ENCODE measurements at places on chromosomes 12 and 14.

DNA sequence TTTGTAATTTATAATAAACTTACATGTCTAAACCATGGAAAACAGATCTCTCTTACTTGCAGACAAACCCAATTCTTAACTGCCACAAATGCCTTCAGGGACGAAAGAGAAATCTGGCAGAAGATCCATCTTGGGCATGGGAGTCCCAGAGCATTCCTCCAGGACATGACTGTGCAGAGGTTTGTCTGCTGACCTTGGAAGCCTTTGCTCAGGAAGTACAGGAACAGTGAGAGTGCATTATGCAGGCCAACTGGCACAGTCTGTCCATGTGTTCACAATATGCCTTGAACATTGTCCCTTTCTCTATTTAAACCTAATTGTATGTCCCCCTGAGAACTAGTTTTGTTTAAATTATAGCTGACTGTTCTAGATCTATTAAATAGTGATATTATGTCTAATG lies 467.1 kb downstream of the ATP23 start:
- no peak for DNase-seq

DNA sequence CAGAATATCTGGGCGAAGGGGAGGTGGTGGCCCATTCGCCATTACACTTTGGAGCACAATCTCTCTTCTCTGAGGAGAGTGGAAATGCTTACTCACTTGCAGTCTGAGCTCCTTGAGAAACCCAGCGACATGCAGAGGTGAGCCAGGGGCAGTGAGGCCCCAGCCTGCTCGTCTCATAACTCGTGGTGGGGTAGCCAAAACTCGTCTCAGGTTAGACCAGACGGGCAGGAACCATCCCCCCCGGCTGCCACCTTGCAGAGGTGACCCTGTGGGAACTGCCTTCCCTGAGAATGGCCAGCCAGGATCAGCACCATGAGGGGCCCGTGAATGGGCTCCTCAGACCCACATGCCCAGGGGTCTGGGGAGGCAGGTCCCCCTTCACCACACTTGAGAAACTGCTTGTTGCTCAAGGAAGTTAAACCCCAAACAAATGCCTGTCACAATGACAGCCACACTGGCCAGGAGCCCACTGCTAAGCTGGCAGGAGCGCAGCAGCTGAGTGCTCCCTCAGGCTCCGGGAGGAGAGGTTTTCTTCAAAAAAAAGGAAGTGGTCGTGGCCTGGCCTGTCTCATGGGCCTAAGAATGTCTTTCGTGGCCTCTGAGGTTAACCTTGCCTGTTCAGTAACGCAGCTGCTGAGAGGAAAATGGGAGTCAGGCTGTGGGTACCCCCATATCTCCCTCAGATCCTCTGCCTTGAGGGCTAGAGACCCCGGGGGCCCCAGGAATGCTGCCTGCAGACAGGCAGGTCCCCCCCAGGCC lies 9.2 kb upstream of the ALDH2 start:
- peak; percentile 74 for DNase-seq

GRCh38 chr12:66375560-66375959 lies 73.3 kb downstream of the HELB start:
- no peak for DNase-seq

DNA sequence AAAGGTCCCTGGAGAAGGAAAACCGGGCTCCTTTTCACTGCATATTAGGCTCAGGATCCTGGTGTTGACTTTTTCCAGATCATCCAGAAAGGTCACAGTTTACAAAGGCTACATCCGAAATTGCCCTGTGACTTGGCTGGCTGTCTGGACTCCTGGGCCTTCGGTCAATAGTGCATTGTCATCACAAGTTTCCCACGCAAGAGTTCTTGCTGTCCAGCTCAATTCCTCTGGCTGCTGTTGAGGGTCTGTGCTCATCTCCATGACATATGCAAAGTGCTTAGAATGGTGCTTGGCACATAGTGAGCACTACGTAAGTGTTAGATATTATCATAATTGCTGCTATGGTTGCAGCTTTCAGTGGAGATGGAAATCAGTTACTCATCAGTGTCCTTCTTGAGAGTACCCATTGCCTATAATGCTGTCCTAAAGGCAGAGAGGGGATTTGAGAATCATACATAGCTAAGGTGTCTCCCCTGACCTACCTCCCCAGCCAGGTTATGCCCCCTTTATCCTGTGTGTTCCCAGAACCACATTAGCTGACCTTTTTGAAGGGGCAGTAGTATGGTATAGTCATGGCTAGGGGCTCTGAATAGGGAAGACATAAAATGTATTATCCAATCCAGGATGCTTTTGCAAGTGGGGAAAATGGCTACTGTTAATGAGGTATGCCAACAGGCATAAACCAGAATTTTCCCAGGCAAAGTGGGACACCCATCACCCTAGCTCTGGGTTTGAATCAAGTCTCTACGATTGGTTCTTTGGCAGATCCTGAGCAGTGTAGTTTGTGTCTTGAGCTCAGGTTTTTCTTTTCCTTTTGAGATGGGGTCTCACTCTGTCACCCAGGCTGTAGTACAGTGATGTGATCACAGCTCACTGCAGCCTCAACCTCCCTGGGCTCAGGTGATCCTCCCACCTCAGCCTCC lies 132.0 kb upstream of the CCND2 start:
- no peak for DNase-seq

GRCh38 chr12:3712209-3712992 lies 40.5 kb downstream of the CRACR2A start:
- DNase-seq: no peak

DNA sequence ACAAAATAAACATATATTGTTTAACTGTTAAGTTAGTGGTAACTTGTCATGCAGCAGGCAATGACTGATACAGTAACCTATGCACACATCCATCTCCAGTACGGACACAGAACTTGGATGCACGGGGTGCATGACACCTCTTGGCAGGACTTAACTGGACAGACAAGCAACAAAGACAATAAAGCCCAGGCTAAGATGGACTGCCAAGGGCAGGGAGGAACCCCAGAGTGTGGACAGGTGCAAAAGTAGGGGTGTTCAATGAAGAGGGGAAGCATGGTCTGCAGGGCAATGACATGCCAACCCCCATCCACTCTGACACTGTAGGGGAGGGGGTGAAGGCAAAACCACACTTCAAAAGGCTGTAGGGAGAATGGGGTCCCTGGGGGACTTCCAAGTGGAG lies 11.7 kb downstream of the SSH1 start:
- no peak for DNase-seq

DNA sequence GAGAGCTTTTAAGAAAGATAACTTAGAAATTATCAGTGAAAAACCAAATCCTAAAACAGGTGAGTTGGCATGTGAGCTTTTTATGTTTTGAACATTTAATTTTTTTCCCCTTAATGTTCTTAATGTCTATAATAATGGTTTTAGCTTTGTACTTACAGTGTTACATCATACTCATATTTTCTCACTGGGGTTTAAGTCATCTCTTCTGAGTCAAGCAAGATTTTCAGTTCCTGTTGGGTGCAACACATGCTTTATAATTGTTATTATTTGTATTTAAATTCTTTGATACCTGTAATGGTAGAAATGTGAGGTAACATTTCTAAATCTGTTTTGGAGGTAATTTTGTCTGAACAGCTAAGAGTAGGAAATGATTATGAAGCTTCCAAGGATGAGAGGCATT lies 113.0 kb downstream of the PLEKHA5 start:
- DNase-seq: no peak

GRCh38 chr14:85234156-85235025 lies 295.6 kb upstream of the FLRT2 start:
- DNase-seq: peak; percentile 73

DNA sequence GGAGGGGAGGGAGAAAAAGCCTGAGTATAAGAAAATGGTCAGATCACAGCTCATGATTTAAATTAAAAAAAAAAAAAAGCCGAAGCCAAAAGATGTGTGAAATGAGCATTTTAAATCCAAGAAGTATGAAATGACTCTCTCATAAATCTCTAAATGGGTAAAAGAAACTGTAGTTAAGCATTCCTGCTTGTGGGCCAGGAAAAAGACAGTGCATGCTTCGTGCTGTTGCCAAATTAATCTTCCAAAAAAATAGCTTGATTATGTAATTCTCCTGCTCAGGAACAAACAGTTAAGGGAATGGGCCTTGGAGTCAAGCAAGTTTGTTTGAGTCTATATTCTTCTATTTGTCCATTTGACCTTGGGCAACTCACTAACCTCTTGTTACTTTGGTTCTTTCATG lies 325.4 kb upstream of the SEL1L start:
- no peak for DNase-seq

- peak; percentile 73 for DNase-seq
These were observed 5.5 kb downstream of the BCL11B start for GRCh38 chr14:99266181-99267178.

- no peak for DNase-seq
These were observed 4.6 kb downstream of the JDP2 start for GRCh38 chr14:75432411-75432810.

DNA sequence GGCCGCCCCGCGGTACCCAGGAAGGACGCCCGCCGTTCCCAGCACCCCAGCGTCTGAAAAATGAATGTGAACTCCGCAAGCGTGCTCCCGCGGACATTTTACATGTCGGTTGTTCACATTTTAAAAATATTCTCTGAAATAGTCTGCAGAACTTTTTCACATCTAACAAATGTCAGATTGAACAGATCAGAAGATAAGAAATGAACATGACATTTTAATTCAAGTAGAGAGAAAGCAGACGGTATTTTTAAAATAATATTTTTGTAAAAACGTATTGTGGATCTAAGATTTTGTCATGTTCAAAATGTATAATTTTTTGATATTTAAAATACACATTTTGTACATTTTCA lies 101.8 kb upstream of the DIO3 start:
- no peak for DNase-seq

GRCh38 chr12:98594050-98594835 lies 757 bp downstream of the SLC25A3 start:
- peak; percentile 20 for DNase-seq

DNA sequence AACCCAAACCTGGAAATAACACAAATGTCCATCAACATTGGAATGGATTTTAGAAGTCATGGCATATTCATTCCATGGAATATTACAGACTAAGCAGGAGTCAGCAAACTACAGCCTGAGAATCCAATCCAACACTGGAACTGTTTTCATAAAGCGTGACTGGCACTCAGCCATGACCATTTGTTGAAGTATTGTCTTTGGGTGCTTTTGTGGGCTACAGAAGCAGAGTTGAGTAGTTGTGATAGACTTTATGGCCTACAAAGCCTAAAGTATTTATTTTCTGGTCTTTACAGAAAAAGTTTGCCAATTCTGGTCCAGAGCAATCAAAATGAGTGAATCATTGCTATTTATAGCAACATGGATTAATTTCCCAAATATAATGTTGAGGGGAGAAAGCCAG lies 34.5 kb upstream of the FRS2 start:
- DNase-seq: no peak

DNA sequence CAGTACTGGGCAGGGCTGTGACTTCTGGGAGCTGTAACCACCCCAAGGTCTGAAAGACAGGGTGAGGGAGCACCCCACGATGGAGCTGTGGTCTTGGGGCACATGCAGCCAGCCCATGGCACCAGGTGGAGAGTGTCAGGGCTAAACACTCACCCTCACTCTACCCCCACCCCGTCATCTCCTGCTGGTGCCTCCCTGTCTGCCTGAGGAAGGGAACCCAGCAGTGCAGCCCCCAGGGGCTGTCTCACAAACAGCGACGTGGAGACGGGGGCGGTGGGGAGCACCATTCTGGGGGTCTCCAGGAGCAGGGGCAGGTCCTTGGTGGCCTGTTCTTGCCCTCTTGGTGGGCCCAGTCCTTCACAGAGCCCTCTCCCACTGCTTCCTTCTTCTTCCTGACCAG lies 63.5 kb downstream of the ERH start:
- DNase-seq: no peak

- DNase-seq: peak; percentile 11
These were observed 33.5 kb downstream of the RBM19 start for GRCh38 chr12:113932381-113933196.

- DNase-seq: peak; percentile 50
These were observed 34.5 kb downstream of the FBRSL1 start for GRCh38 chr12:132524405-132524804.

DNA sequence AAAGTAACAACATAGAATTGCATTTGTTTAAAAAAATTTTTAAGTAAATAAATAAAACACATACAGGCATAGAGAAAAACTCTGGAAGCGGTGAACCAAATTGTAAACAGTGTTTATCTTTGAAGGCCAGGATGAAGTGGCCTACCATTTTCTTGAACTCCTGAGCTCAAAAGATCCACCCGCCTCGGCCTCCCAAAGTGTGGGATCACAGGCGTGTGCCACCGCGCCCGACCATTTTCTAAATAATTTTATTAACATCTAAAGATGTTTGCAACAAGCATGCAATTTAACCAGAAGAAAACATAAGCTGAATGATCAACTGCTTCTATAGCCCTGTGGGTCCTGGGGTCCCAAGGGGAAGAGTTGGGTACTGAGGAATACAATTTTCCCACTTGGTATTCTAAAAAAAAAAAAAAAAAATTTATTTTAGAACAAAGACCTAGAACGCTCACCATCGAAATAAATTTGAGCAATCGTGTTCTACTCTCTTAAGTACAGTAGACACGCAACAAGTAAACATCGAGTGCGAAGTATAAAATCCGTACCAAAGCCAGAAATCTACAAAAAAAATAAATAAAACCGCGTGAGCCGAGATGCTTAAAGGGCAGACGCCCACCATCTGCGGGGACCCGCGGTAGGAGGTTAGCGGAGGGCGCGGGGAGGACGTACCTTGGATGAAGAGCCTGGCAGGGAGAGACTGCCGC lies 484 bp downstream of the MIS18BP1 start:
- DNase-seq: no peak

DNA sequence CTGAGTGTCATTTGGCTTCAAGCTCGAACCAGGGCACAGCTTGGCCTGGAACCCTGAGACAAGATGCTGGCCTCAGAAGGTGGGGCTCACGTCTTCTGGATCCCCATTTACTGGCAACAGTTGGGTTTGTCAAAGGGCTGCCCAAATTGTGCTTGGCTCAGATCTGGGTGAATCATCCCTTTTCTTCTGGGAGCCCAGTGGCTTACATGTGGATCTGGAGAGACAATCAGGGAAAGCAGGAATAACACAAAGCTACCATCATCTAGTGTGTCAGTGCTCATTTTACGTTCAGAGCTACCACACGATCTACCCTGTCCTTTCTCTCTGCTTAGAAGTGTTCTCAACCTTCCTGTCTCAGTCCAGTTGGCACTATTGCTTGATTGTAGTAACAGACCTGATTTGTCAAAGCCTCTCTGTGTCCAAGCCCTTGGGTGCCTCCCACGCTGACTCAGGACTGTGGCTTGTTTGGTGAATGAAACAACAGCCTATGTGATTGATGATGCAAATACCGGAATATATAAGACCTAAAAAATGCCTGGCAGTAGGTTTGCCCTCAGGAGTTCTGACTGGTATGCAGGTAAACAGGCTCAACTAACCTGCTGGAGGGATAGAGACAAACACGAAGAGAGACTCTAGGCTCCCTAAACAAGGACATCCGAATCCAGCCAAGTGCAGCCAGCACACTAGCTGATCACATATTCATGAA lies 974.3 kb downstream of the VRK1 start:
- no peak for DNase-seq

- DNase-seq: no peak
These were observed 41.3 kb downstream of the SLC16A7 start for GRCh38 chr12:59636945-59637691.

DNA sequence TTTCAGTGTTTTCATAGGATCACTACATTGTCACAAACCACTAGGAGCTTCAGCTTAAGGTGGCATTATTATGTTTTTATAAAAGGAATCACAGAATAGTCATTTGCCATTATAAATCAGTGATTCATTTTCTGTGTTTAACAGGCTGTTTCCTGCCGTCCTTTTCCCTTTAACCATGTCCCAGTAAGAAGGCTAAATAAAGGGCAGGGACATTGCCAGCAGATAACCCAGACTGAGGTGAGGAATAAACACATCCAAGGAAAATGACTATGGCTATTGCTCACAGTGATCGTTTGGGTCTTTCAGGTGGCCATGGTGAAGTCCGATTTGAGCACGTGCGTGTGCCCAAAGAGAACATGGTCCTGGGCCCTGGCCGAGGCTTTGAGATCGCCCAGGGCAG lies 17.9 kb upstream of the ALDH2 start:
- DNase-seq: no peak

All from iris pigment epithelial cell (primary cell).